ENCODE measurements at places on chromosomes 1 and 21.

- no peak for DNase-seq
Measured at GRCh38 chr1:67736750-67737149, 51.7 kb downstream of the GADD45A start.

DNA sequence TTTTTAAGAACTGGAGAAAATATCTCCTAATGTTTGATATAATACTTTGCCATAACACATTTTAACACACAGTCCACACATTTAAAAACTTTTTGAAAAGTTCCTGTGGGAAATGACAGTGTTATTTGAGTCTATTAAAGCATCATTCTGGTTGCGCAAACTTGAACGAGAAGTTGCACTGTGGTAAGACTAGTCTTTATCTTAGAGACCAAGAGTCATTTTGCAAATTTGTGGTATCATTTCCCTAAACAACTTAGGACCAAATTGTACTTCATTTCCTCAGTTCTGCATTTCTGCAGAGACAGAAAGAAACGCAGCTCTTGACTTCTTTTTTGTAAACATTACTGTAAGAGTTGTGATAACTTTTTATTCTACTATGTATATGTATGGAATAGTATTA is at the start of gene RGS18:
RGS18 (plus strand) TSS at position 282 of the 400 bp plus-strand sequence. CDS start 176 bp downstream, outside the sequence.
- DNase-seq: no peak

GRCh38 chr1:94182191-94182590 is 55.2 kb downstream of the ARHGAP29 start:
- DNase-seq: no peak

GRCh38 chr21:19844334-19844733 is 1153.9 kb upstream of the NCAM2 start:
- no peak for DNase-seq

DNA sequence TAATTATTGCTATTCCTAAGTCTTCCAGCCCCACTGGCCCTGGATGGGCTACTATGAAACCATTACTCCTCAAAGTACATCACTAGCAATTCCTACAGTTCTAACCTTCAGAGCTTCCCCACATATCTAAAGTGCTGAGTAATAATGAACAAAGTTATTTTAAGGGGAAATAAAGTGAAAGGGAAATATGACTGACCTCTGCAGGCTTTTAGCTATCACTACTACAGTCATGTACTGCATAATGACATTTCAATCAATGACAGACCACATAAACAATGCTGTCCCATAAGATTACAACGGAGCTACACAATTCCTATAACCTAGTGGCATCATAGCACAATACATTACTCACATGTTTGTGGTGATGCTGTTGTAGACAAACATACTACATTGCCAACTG is 32.5 kb upstream of the ASPM start:
- no peak for DNase-seq

GRCh38 chr1:206863266-206863665 is 2.2 kb upstream of the IL20 start:
- DNase-seq: peak; percentile 86

DNA sequence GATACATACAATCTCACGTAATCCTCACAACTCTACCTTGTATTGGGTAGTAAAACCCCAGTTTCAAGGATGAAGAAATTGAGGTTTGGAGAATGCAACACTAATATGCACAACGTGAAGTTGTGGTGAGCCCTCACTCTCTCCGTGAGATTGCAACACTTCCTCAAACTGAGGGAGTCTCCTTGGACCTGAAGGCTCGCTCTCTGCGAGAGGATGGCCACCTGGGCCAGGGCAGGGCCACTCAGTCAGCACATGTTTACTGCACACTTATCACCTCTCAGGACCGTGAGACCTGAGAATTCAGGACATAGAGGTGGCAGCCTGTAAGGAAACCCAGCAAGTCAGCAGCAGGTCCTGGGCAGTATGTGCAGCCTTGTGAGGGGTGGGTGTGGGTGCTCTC is 8.7 kb downstream of the SH3BP5L start:
- no peak for DNase-seq

DNA sequence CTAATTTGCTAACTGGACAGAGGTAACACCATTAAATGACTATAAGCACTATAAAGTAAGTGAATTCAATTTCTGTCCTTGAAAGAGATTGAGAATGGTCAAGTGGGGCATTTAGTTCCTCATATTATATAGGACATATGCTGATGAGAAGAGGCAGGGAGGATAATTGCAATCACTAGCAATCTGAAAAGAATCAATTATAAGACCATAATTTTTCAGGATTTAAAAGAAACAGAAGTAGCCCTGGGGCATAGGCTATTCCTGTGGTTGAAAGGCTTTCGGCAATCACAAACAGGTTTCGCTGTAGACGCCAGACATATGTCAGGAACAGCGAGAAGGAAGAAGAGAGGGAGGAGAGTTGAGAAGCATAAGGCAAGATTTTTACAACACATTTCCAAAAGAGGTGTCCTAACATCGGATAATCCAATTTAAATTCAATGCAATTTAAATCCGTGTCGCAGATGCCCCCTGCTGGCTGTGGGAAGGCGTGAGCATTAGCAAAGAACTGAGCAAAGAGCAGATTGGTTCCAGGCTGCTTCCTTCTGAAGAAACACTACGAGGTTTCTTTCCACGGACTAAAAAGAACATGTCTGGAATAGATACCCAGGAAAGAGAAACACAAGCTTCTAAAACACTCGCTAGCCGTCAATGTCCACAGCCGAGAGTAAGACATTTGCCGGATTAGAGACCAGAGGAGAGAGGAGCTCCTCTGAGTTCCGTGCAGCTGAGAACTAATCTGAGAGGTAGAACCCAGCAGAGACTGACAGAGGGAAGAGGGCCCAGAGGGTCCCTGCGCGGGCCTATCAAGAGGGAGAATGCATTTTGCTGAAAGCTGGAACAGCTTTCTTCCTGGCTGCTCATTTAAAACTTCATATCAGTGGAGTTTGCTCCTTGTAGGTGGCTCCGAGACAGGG is 27.9 kb downstream of the RGS5 start:
- DNase-seq: peak; percentile 64

DNA sequence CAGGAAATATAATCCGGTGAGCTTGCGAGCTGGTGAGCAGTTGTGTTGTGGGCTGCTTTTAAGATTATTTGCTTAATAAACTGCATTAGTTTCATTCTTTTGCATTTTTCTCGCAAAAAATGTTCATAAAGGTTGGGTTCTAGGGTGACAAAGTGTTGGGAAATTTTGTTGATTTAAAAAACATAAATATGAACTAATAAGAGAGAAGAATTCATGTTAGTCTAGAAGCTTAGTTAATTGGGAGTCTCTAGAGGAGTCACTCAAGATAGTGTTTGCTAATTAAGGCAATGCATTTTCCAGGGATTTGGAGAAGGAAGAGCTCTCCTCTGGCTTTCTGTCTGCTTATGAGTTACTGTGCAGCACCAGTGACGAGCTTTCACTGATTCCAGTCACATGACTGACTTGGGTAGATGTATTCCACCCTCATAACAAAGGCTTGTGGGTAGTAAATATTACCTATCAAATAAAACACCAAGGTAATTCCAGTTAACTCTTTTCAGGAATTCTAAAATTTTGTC is 417.0 kb downstream of the PTBP2 start:
- no peak for DNase-seq

DNA sequence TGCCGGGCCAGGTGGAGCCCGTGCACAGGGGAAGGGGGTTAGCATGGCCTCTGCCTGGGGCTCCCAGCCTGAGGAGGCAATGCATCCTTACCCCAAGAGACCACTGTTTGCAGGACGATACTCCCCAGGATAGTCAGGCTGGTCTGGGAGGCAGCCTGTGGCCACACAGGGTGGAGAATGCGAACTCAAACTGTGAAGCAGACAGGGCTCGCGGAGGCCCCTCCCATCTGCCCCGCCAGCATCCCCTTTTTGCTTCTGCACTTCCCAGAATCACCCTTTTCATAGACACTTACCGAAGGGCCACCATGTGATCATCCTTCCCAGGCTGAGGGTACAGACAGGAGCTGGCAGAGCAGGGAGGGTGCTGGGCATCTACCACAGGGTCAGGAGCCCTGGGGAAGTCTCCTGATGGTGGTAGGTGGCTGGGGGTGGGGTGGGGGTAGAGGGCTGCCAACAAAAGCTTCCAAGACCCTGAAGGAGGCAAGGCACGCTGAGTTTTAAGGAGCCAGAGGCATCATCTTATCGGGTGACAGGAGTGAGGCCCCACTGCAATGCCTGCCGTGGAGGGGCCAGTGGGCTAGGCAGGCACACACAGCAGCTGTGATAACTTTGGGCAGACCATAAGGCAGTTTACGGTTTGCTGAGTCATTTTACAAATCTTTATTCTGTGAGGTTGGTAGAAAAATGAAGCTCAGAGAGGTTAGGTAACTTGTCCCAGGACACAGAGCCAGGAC is 31.3 kb upstream of the BTG2 start:
- no peak for DNase-seq

GRCh38 chr1:9180111-9180819 is 51.4 kb upstream of the GPR157 start:
- DNase-seq: no peak

DNA sequence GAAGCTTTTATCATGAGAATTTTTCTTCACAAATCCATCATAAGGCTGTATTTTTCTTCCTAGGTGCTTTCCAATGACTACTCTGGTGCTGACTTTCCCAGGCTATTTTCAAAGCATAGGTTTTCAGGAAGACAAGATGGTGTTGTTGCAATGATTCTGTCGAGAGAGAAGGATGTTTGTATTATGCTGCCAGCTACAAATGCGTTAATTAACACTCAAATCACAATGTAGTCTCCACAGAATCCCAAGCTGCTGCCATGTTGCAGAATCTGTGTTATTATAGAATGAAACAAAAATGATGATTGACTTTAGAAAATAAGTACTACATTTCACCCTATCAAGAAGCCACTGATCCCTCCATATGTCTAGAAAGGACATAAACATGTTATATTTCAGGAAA is 179.5 kb upstream of the MAP1LC3C start:
- no peak for DNase-seq

GRCh38 chr1:119475866-119476439 is 31.1 kb upstream of the HSD3B1 start:
- DNase-seq: peak; percentile 87

DNA sequence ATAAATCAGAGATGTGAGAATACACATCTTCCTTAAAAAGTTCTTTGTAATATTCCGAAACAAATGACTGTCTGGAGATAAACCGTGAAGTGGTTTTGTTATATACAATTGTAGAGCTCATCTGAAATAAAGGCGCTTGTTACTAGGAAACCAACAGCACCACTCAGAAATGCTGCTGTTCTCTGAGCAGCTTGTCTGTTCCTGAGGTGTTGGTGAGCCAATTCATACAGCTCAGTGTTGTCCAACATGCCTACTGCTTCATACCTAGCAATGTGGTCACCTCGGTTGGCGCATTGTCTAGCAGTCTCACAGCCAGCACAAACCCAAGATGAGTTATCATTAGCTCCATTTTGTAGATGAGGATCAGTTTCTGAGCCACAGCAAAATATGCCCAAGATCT is 44.4 kb downstream of the GFI1 start:
- DNase-seq: peak; percentile 10

DNA sequence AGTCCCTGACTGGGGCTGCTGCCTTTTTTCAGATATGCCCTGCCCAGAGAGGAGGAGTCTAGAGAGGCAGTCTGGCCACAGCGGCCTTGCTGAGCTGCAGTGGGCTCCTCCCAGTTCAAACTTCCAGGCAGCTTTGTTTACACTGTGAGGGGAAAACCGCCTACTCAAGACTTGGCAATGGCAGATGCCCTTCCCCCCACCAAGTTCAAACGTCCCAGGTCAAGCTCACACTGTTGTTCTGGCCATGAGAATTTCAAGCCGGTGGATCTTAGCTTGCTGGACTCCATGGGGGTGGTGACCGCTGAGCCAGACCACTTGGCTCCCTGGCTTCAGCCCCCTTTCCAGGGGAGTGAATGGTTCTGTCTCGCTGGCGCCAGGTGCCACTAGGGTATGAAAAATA is 18.3 kb upstream of the C1orf53 start:
- peak; percentile 56 for DNase-seq

GRCh38 chr1:95542936-95543335 is 308.9 kb downstream of the RWDD3 start:
- DNase-seq: no peak

DNA sequence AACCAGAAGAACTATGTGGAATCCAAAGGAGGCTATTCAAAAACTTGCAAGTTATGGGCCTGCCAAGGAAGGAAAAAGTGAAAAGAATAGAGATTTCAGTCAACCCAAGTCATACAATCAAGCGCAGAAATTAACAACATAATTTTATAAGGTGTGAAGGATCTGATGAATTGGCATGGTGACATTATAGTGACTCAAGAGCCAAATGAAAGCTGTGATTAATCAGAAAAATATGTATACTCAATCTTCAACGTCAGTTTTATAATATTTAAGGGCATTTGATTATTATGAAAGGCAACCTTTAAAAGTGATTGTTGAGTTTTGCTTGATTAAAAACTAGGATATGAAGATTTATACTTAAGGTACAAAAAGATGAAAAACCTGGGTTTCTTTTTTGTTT is 37.8 kb upstream of the THEM4 start:
- no peak for DNase-seq

DNA sequence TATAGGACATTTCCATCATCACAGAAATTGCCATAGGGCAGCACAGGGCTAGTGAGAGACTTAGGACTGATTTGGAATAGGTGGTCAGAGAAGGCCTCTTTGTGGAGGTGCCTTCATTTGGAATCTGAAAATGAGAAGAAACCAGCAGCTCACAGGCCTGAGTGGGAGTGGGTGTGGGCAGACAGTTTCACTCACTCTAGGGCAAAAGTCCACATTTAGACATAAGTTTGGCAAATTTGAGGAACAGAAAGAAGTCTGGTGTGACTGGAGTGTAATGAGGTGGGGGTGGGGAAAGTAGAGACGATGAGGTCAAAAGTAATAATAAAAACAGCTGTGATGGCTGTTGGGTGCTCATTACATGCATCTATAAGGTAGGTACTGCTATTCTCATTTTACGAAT is 22.4 kb upstream of the BCAR3 start:
- DNase-seq: no peak

- no peak for DNase-seq
Measured at GRCh38 chr1:41019353-41019745, 2.2 kb downstream of the SLFNL1 start.

- DNase-seq: no peak
Measured at GRCh38 chr1:154178013-154178412, 13.9 kb downstream of the TPM3 start.

GRCh38 chr1:118933051-118933781 is 54.9 kb downstream of the TBX15 start:
- no peak for DNase-seq

- DNase-seq: no peak
Measured at GRCh38 chr1:28449904-28450303, 55.9 kb upstream of the RCC1 start.

- DNase-seq: no peak
Measured at GRCh38 chr21:45870421-45870820, 111.1 kb upstream of the COL6A1 start.

- DNase-seq: peak; percentile 90
Measured at GRCh38 chr1:223142795-223143536, at the start of gene TLR5. Gene TLR5, minus strand, starts transcription at chr1:223143248. Its CDS starts 30,217 bp downstream, at chr1:223113031.

GRCh38 chr21:42350318-42350910 is 380 bp downstream of the TFF2 start:
- no peak for DNase-seq

- peak; percentile 55 for DNase-seq
Measured at GRCh38 chr1:111406321-111406768, 21.2 kb downstream of the OVGP1 start.

All from ELF-1 (cell line).